ENCODE measurements at places on chromosomes 1 and 21.

DNA sequence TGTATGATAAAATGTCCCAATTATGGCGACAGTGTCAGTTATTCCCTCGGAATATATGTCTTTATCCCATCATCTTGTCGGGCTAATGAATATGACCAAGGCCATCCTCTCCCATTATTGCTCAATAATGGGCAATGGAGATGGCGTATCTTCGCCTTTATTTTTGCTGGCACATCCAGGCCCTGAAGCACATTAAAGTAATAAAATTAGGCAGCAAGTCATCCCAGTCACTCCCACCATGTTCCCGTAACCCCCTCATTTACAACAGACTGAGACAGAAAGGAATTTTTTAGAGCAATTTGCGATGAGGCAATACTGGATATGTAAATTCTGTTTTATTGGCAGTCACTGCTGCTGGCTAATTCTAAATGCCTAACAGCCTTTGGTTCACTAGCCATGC is 35.3 kb downstream of the CLIC6 start:
- DNase-seq = no peak

DNA sequence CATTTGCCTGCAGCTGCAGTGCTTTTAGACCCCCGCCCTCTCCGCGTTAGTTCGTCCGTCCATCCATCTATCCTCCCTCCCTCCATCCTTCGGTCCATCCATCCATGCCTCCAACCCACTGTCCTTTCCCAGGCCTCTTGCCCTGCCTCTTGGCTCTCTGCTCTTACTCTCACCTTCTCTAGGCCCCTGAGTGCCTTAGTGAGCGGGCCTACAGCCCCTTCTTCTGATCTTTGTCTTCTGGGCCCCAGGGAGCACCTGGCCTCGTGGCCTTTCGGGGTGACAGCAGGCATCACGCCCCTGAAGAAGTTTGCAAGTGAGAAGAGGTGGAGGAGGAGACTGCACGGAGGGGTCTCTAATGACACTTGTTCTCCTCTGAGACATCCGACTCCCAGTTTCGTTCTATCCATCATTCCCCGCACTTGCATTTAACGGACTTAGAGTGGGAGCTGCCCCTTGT is 842 bp downstream of the ATXN7L2 start:
- no peak for DNase-seq

- DNase-seq = no peak
Observed at GRCh38 chr1:16302709-16303627, 49.3 kb downstream of the FBXO42 start.

DNA sequence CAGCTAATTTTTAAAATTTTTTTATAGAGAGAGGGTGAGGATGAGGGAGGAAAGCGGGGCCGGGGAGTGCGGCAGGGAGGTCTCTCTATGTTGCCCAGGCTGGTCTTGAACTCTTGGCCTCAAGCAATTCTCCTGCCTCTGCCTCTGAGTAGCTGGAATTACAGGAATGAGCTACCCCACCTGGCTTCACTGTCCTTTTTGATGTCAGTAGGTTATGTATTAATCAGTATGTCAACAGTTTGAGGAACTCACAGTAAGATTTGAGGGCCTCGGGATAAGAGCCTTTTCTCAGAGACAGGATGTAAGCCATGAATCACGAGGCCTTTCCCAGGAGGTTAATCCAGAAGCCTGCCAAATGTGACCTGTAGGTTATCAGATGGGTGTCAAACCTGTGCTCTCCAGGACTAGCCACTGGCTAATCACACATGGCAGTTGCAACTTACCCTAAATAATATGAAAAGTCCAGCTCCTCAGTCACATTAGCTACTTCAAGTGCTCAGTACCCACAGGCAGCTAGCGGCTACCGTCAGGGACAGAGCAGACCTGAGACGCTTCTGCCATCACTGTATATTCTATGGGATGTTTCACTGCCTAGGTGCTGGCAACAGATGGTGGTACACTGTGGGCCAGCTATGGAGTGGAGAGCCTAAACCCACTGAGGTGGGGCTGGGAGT is 33.1 kb downstream of the TRIM67 start:
- DNase-seq = no peak

DNA sequence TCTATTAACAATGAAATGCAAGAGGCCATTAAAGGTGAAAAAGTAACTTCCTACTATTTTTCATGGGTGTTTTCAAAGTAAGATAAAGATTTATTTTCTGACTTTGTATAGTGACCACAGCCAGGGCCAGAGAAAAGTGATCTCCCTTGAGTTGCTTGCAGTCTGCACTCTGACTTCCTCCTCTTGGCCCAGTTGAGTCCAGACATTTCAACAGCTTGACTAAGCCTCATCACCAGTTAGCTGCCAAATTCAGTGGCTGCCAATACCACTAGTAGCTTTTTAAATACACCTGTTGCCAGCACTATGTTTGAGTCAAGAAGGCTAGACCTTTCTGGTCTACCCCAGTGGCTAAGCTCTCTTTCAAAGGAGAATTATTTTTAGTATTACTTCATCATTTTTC is 3.7 kb upstream of the NEK7 start:
- DNase-seq = no peak

DNA sequence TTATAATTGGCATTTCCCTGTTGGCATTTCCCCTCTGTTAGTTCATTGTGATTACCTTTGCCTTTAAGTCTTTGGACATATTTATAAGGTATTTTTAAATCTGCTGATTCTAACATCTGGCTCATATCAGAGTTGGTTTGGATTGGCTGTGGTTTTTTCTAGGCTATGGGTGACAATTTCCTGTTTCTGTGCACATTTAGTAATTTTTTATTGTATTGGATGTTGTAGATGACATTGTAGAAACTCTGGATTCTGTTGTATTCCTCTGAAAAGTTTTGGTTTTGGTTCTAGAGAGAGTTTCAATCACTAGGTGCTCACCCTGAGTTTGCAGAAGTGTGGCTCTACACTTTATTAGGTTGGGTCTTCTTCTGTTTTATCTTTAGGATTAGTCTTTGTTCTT is 110.1 kb upstream of the ARHGEF16 start:
- no peak for DNase-seq
